Activated CD4-positive, alpha-beta T cell treated with anti-CD3 and anti-CD28 coated beads for 36 hours (primary cell): ENCODE measurements at places on chromosomes 7 and 10. TPM values are rescaled to one million over a fixed set of nuclear protein-coding genes. Genes with fewer than 3 reads are reported as not detected.

GRCh38 chr10:3776796-3777571 lies 8.0 kb downstream of the KLF6 start:
- peak overlapping the region; percentile 62 for H3K4me3 ChIP-seq
- DNase-seq, result peak; percentile 71
- no peaks in the 10 kb centered on the region for H3K27me3 ChIP-seq
- peaks cover 67% of the 10 kb centered on the region for H3K4me1 ChIP-seq

Gene CCDC146
- total RNA-seq, result 1.2 TPM

GRCh38 chr10:1598393-1599153 lies 138.8 kb downstream of the ADARB2 start:
- no peak overlapping the region for H3K27ac ChIP-seq
- no peak overlapping the region for H3K4me3 ChIP-seq
- H3K27me3 ChIP-seq, result peaks cover 4% of the 10 kb centered on the region
- no peaks in the 10 kb centered on the region for H3K36me3 ChIP-seq

- H3K27ac ChIP-seq, result peak overlapping the region; percentile 61
- peak overlapping the region; percentile 51 for H3K4me3 ChIP-seq
- H3K27me3 ChIP-seq, result peaks cover 30% of the 10 kb centered on the region
- peaks cover 28% of the 10 kb centered on the region for H3K4me1 ChIP-seq
- peak; percentile 79 for DNase-seq
- H3K36me3 ChIP-seq, result no peaks in the 10 kb centered on the region
Measured at GRCh38 chr7:22726345-22726906, 574 bp upstream of the IL6 start.

GRCh38 chr7:148121847-148122246 lies 468.7 kb upstream of the C7orf33 start:
- H3K27me3 ChIP-seq, result peaks cover 6% of the 10 kb centered on the region
- no peak overlapping the region for H3K4me3 ChIP-seq
- no peaks in the 10 kb centered on the region for H3K36me3 ChIP-seq
- no peaks in the 10 kb centered on the region for H3K4me1 ChIP-seq

DNA sequence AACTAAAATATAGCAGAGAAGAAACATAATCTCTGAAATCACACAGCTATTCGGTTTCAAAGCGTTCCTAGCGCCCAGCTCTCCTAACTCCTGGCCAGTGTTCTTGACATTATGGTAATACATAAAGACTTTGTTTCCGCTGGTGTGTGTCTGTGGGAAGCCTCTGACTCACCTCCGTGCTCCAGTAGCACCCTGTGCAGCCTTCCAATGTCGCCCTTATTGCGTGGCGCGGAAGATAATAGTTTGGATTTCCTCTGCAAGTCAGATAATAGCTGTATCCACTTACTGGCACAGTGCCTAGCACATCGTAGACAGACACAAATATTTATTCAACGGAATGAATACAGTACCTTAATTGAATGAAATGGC lies 570 bp downstream of the BMS1 start:
- H3K27ac ChIP-seq, result peak overlapping the region; percentile 93
- DNase-seq, result peak; percentile 47
- peaks cover 21% of the 10 kb centered on the region for H3K36me3 ChIP-seq
- H3K4me3 ChIP-seq, result peak overlapping the region; percentile 90
- no peaks in the 10 kb centered on the region for H3K27me3 ChIP-seq
- H3K4me1 ChIP-seq, result peaks cover 30% of the 10 kb centered on the region

Gene ZNF12
- total RNA-seq, result 22.4 TPM

- H3K4me1 ChIP-seq, result no peaks in the 10 kb centered on the region
- no peak overlapping the region for H3K4me3 ChIP-seq
- H3K27ac ChIP-seq, result no peak overlapping the region
- DNase-seq, result no peak
- H3K27me3 ChIP-seq, result no peaks in the 10 kb centered on the region
Measured at GRCh38 chr7:91826377-91826776, 54.1 kb downstream of the MTERF1 start.

Gene FAM237B
- not detected for total RNA-seq

Gene CLRN3
- not detected for total RNA-seq

DNA sequence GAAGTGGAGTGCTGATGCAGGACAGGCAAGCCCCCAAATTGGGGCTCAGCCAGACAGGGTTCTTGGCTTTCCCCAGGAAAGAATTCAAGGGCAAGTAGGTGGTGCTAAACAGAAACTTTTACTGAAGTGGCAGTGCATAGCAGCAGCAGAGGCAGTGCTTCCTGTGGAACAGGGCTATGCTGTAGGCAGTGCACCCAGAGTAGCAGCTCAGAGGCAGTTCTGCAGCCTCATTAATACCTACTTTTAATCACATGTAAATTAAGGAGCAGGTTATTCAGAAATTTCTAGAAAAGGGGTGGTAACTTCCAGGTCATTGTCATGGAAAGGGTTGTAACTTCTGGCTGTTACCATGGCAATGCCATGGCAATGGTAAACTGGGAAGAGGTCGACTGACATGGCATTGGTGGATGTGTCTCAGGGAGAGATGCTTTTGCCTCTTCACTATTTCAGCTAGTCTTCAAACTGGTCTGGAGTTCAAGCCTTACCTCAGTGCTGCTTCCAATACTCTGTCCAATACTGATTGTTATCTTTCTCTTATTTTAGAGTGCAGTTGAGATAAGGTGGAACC lies 29.2 kb downstream of the PRSS58 start:
- no peak overlapping the region for H3K4me3 ChIP-seq
- no peak for DNase-seq
- no peak overlapping the region for H3K27ac ChIP-seq
- H3K36me3 ChIP-seq, result no peaks in the 10 kb centered on the region
- H3K4me1 ChIP-seq, result no peaks in the 10 kb centered on the region
- peaks cover 12% of the 10 kb centered on the region for H3K27me3 ChIP-seq

DNA sequence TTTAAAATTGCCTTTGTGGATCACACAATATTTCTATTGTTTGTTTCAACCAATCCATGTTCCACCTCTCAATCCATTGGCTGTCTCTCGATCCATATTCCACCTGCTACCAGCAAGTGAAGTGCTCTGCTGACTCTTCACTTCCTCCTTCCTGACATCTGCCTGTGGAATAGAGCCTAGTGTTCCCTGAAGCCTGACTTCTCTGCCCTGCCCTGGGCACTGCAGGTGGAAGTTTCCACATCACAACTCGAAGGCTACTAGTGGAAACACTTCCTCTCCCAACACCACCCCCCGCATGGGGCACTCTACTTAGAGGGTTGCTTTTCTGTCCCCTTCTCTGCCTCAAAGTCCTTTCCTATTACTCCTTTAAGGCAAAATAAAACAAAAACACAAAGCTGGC lies 563.8 kb upstream of the IGFBP3 start:
- H3K27ac ChIP-seq, result no peak overlapping the region
- H3K36me3 ChIP-seq, result no peaks in the 10 kb centered on the region
- H3K4me1 ChIP-seq, result no peaks in the 10 kb centered on the region
- H3K27me3 ChIP-seq, result no peaks in the 10 kb centered on the region
- H3K4me3 ChIP-seq, result no peak overlapping the region

GRCh38 chr7:10460474-10460873 lies 513.2 kb upstream of the PHF14 start:
- DNase-seq, result no peak
- H3K27me3 ChIP-seq, result no peaks in the 10 kb centered on the region
- no peak overlapping the region for H3K4me3 ChIP-seq
- H3K27ac ChIP-seq, result no peak overlapping the region
- no peaks in the 10 kb centered on the region for H3K36me3 ChIP-seq
- no peaks in the 10 kb centered on the region for H3K4me1 ChIP-seq

Gene SUN3
- total RNA-seq, result not detected
